Immature natural killer cell (primary cell): ENCODE measurements at places on chromosomes 1 and 21.

DNA sequence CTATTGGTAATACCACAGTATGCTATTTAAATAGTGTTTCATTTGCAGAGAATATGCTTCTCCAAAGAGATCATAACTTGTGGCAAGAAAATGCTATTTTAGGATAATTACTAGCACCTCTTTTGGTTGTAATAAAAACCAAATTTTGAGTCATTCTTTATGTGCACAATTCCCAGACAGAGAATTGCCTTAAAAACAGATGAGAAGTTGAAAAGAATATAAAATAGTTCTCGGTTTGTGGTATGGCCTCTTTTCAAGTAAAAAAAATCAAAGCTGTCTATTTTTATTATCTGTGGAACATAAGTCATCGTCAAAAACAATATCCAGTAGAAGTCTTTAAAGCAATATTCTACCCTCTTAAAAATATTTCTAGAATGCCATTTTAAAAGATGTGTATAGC is 185.9 kb downstream of the GREM2 start:
- DNase-seq: no peak
- no peaks in the 10 kb centered on the region for H3K4me1 ChIP-seq
- peaks cover 4% of the 10 kb centered on the region for H3K27me3 ChIP-seq
- H3K27ac ChIP-seq: no peak overlapping the region

DNA sequence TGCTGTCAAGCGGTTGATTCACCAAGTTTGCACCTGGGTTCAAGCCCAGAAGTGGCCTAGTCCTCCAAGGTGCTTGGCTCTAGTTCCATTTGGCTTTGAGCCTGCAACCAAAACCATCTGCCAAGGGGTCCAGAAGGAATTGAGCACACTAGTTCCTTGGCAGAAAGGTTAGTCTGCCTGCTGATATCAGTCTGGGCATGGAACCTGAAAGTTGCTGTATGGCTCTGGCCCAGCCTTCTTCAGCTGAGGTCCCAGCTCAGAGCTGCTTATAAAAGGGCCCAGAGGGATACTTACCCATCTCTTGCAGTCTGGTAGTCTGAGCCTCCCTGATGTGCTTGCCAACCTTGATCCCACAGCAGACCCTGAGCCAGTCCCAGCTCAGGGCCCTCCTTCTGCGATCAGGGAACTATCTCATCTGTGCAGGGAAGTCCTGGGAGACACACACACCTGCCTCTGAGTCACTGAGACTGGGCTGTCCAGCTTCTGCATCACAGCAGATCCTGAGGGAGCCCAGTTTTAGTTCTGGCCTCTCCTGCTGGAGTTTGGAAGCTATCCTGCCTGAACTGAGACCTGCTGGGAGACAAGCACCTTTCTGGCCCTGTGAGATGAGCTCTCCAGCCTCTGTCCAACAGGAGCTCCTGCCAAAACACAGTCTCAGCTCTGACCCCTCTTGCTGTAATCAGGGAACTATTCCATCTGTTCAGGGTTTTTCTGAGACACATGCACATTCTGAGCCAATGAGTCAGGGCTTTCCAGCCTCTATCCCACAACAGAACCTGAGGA is 75.8 kb downstream of the CTH start:
- no peaks in the 10 kb centered on the region for H3K36me3 ChIP-seq
- peaks cover 2% of the 10 kb centered on the region for H3K27me3 ChIP-seq
- DNase-seq: no peak
- H3K4me3 ChIP-seq: no peak overlapping the region
- H3K27ac ChIP-seq: no peak overlapping the region

- no peak for DNase-seq
- peaks cover 7% of the 10 kb centered on the region for H3K27me3 ChIP-seq
- no peaks in the 10 kb centered on the region for H3K4me1 ChIP-seq
- H3K4me3 ChIP-seq: no peak overlapping the region
Measured at GRCh38 chr21:34690041-34690792, 21.4 kb downstream of the CLIC6 start.

- peaks cover under 1% of the 10 kb centered on the region for H3K27me3 ChIP-seq
- H3K4me1 ChIP-seq: peaks cover 10% of the 10 kb centered on the region
Measured at GRCh38 chr1:108049178-108049819, 84.3 kb upstream of the VAV3 start.

DNA sequence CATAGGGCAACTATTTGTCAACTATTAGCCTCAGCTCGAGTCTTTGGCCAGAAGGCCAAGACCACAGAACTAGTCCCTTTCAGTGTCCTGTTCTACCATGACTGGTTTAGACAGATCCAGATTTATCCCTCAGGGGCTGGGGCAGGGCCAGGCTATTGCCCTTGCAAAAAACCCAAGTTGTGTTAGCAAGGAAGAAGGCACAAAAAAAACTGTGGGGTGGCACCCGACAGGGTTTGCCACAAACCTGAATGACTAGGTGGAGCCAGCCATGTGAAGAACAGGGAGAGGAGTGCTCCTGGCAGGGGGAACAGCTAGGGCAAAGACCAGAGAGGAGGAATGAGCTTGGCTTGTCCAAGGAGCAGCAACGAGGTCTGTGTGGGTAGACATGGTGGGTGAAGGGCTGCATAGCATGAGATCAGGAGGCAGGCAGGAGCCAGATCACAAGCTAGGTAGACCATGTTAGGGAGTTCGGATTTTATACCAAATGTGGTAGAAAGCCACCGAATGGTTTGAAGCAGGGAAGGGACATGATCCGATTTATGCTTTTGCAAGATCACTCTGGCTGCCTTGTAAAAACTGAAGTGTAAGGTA is 4.3 kb downstream of the DCST1 start:
- no peak overlapping the region for H3K4me3 ChIP-seq
- DNase-seq: no peak
- no peaks in the 10 kb centered on the region for H3K36me3 ChIP-seq
- no peak overlapping the region for H3K27ac ChIP-seq
- no peaks in the 10 kb centered on the region for H3K4me1 ChIP-seq

DNA sequence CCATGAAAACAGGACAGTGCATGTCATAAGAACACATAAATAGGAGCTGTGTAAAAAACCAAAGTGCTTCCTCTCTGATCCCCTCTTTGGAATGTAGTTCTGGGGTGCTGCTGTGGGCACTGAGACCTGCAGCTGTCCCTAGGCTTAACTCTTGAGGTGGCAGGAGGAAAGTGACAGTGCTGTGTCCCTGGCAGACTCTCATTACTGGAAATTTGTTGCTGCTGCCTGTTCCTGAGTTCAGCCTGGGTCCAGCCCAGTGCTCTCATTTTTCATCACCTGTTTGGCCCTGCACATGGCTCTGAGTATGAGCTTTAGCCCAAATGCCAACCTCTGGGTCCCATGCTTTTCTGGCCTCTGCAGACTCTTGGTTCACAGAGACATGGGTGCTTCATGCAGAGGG is 329.3 kb downstream of the DSCAM start:
- H3K36me3 ChIP-seq: no peaks in the 10 kb centered on the region
- H3K27me3 ChIP-seq: no peaks in the 10 kb centered on the region

DNA sequence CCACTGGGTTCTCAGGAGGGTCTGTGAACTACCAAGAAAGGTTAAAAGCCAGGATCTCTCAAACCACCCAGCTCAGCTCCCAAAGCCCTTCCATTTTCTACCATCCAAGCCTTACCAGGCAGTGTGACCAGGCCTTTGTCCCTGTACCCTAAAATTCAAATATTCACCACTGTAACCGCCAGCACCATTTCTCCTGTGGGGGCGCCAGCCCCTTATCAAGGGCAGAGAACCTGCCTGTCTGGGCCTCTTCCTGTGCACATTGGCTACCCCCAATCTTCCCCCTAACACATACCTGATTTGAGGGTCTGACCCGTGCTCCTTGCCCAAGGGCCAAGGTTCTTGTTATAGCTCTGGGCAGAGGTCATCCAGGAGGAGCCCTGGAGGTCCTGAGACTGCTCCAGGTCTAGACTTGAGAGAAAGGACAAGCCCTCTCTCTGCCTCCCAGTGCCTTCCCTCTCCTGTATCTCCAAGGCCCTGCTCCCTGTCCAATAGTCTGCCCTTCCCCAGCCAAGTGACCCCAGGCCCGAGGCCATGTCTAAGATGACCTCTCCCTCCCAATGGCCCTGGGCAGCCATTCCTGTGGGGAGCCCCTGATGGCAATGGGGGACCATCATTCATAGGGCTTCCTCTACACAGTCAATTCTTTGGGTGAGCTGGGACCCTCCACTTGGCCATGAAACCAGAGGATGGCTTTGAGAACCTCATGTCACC is 78.5 kb downstream of the FHAD1 start:
- H3K27ac ChIP-seq: peak overlapping the region; percentile 23
- peaks cover 48% of the 10 kb centered on the region for H3K4me1 ChIP-seq
- peaks cover 2% of the 10 kb centered on the region for H3K27me3 ChIP-seq
- DNase-seq: no peak
- no peaks in the 10 kb centered on the region for H3K36me3 ChIP-seq

- no peaks in the 10 kb centered on the region for H3K27me3 ChIP-seq
- H3K27ac ChIP-seq: no peak overlapping the region
- no peak for DNase-seq
- no peak overlapping the region for H3K4me3 ChIP-seq
- H3K4me1 ChIP-seq: no peaks in the 10 kb centered on the region
Measured at GRCh38 chr1:79595931-79596330, 589.4 kb upstream of the ADGRL4 start.

GRCh38 chr1:110321045-110321444 is 18.1 kb upstream of the RBM15 start:
- H3K4me3 ChIP-seq: no peak overlapping the region
- no peaks in the 10 kb centered on the region for H3K27me3 ChIP-seq
- no peak for DNase-seq
- H3K27ac ChIP-seq: no peak overlapping the region

DNA sequence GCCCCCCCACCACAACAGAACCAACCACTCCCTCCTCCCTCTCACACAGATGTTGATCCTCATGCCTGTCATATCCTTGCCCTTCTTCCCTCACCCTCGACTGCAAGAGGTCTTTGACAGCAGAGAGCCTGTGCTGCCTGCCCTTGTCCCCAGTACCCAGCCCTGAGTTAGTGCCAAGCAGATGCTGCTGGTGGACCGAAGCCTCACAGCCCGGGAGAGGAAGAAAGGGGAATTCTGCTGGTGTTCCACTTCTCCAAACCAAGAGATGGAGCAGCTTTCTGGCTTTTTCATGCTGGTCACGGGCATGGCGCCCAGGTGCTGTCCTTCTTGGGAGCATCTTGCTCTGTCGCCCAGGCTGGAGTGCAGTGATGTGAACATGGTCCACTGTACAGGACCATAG is 69.1 kb downstream of the SLC66A1 start:
- no peak overlapping the region for H3K27ac ChIP-seq
- H3K36me3 ChIP-seq: peaks cover 19% of the 10 kb centered on the region
- H3K4me1 ChIP-seq: peaks cover 19% of the 10 kb centered on the region
- H3K27me3 ChIP-seq: no peaks in the 10 kb centered on the region
- no peak overlapping the region for H3K4me3 ChIP-seq

GRCh38 chr1:8013800-8014199 is 12.3 kb downstream of the ERRFI1 start:
- no peak for DNase-seq
- H3K4me1 ChIP-seq: no peaks in the 10 kb centered on the region
- no peak overlapping the region for H3K27ac ChIP-seq
- no peaks in the 10 kb centered on the region for H3K36me3 ChIP-seq
- no peak overlapping the region for H3K4me3 ChIP-seq
- H3K27me3 ChIP-seq: peaks cover 8% of the 10 kb centered on the region

DNA sequence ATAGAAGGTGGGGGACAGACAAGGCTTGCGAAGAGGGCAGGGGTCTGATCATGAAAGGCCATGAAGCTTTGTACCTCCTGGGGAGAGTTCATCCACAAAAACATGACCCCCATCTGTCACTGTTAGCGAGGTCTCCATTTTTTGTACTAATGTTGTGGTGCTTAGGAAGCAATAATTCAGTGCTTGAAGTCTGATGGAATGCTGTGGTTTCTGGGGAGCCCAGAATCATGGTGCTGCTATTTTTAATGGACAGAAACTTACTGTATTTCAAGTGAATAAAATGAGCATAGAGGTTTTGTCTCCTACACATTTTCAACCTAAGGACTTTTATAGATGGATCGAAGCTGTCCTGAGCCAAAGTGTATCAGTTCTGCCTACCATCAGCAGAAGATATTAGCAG is 28.2 kb upstream of the RGL1 start:
- H3K36me3 ChIP-seq: no peaks in the 10 kb centered on the region
- no peak for DNase-seq
- H3K27ac ChIP-seq: no peak overlapping the region

- H3K27ac ChIP-seq: no peak overlapping the region
- H3K4me1 ChIP-seq: no peaks in the 10 kb centered on the region
- DNase-seq: no peak
- H3K27me3 ChIP-seq: peaks cover 12% of the 10 kb centered on the region
- no peaks in the 10 kb centered on the region for H3K36me3 ChIP-seq
Measured at GRCh38 chr1:206110820-206111219, 6.4 kb downstream of the AVPR1B start.

DNA sequence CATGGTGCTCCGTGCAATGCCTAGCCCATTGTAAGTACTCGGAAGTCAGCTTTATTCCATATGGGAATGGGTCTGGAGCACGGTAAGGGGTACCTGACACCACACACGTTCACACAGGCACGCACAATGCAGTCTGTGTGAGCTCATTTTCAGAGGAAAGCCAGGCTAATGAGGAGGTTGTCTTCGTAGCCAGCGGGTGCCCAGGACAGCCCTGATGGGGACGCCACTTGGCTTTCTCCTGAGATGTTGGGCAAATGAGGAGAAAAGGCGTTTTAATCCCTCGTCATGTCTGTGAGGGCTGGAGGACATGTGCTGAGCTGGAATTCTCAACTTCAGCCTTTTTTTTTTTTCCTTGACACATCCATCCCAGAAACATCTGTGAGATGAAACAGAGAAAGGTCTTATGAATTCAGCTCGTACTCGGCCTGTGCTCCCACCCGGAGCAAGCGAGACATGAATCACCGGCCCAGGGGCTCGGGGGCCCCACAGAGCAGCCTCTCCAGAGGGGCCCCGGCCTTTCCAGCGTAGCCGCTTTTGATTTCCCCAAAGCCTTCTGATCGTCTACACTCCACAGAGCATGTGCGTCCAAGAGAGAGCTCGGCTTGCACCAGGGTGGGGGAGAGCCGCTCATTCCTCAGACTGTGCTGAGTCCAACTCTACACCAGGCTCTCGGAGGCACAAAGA is 125.1 kb downstream of the EPHB2 start:
- H3K4me3 ChIP-seq: no peak overlapping the region
- DNase-seq: no peak
- H3K36me3 ChIP-seq: no peaks in the 10 kb centered on the region
- peaks cover 1% of the 10 kb centered on the region for H3K27me3 ChIP-seq

DNA sequence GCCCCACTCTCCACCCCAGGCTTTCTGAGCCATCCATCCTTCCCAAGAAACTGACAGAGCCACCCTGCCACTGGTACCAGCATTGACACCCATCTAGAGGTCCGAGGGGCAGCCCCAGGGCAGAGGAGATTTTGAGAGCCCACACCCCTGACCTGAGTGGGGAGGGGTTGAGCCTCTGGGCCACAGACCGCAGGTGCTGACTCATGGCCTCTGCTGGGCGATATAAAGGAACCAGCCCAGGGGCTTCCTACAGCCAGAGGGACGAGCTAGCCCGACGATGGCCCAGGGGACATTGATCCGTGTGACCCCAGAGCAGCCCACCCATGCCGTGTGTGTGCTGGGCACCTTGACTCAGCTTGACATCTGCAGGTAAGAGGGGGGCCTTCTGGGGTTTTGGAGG is at the start of gene PADI4:
Gene PADI4 (plus strand): TSS at position 252 of the 400 bp plus-strand sequence. CDS start 26 bp downstream, at position 278.
- DNase-seq: no peak
- no peaks in the 10 kb centered on the region for H3K4me1 ChIP-seq
- H3K27ac ChIP-seq: no peak within 1 kb of the TSS
- H3K4me3 ChIP-seq: no peak within 1 kb of the TSS
- H3K36me3 ChIP-seq: no peaks in the 10 kb centered on the region

- H3K4me3 ChIP-seq: peak overlapping the region; percentile 62
- no peaks in the 10 kb centered on the region for H3K36me3 ChIP-seq
- peaks cover 35% of the 10 kb centered on the region for H3K27me3 ChIP-seq
Measured at GRCh38 chr1:117658676-117659075, 52.8 kb downstream of the TENT5C start.
